Urothelium cell line (cell line): ENCODE measurements at places on chromosomes 4 and X.

DNA sequence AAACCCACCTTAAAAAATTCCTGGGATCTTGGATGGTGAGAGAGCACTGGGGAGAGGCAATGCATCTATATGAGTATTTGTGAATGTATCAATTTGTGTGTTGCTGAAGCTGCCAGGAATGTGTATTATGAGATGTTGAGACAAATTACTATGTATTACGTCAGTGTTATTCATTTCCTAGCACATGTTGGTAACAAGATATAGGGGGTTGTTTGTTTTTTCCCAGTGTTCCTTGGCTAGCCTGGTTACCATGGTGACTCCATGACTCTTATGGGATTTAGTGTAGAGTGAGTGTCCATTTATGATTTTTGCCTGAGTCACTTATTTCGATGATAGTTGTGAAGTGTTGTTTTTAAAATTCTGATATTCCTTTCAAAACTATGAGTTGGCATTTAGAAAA, 65.6 kb downstream of the RAB40A start:
- DNase-seq: no peak

- DNase-seq: no peak
These were observed 119.3 kb downstream of the AFF1 start for GRCh38 chr4:87053802-87054767.

- DNase-seq: no peak
These were observed 162.0 kb upstream of the GATB start for GRCh38 chr4:151922811-151923210.

- DNase-seq: no peak
These were observed 22.5 kb downstream of the C4orf46 start for GRCh38 chr4:158649111-158649680.

DNA sequence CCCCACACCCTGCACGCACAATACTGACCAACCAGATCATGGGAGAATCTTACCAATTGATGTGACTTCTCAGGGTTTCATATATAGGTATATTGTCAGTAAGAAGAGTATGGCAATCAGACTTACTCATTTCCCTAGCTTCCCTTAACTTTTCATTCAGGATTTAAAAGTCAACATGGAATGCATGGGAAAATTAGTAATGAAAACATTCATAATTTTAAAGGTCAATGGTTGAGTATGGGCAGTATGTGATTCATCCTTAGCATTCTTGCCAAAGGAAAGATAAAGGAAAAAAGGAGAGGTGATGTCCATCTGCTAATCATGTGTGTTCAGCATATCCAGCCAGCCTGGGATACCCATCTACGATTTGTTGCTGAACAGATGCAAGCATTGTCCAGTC, 4.0 kb downstream of the DIPK2B start:
- DNase-seq: no peak

- no peak for DNase-seq
These were observed 5.5 kb upstream of the SYP start for GRCh38 chrX:49205443-49205842.

- no peak for DNase-seq
These were observed 232.8 kb downstream of the PDGFC start for GRCh38 chr4:156738766-156739165.

DNA sequence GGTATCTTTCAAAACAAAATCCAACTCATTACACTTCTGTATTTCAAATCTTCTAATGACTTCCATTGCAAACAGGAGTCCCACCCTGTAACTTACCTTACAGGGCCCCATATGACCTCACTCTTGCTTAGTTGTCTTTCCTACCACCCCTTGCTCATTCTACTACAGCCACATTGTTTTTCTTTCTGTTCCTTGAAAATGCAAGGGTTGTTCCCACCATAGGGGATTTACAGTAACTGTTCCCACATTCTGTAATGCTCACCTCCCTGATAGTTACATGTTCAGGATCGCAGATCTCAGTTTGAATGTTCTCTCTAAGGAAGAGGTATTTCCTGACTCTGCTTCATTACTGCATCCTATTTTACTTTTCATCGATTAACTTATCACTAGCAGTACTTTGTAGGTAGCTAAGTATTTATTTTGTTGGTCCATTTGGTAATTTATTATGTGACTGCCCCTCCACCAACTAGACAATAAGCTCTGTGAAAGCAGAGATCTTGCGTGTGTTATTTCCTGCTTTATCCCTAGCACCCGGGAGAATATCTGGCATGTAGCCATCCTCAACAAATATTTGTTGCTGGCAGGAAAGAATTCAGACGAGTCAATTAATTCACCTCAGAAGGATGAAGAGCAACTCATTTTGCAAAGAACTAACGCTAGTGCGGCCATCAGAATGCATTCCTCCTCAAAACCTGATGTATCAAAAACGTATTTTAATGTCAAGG, 21.4 kb downstream of the MAOB start:
- peak; percentile 46 for DNase-seq

DNA sequence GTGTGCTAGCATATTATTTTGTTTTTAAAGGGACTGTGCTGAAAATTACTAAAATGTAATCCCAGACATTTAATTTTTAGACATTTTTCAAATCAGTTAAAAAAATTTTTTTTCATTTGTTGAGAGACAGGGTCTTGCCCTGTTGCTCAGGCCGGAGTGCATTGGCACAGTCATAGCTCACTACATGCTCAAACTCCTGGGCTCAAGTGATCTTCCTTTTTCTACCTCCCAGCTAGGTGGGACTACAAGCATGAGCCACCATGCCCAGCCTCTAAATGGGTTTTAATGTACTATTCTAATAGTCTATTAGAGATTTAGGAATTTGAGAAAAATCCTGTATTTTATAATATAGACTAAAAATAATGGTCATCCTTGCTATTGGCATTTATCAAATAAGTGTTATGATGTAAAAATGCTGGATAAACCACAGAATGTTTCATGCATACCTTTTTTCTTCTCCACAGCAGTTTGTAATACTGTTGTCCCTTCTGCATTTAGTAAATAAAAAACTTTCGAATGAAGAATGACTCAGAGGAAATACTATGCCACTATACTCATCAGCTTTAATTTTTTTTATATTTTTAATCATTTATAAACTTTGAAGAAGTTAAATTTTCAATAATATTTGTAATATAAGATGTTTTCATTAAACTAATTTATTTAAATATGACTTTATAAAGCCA, 29.9 kb downstream of the CPEB2 start:
- no peak for DNase-seq

GRCh38 chr4:165560941-165561340, 182.1 kb downstream of the CPE start:
- DNase-seq: no peak

- DNase-seq: no peak
These were observed 3.1 kb upstream of the TDO2 start for GRCh38 chr4:155900381-155900780.

GRCh38 chr4:174369985-174370384, 86.3 kb downstream of the CEP44 start:
- no peak for DNase-seq

GRCh38 chrX:79364306-79364705, 2.8 kb downstream of the ITM2A start:
- no peak for DNase-seq

GRCh38 chrX:38112566-38112965, 106.2 kb downstream of the SYTL5 start:
- DNase-seq: no peak

GRCh38 chr4:5218376-5219069, 167.2 kb downstream of the STK32B start:
- DNase-seq: no peak

- DNase-seq: no peak
These were observed 20.0 kb downstream of the ZNF330 start for GRCh38 chr4:141240671-141241070.

DNA sequence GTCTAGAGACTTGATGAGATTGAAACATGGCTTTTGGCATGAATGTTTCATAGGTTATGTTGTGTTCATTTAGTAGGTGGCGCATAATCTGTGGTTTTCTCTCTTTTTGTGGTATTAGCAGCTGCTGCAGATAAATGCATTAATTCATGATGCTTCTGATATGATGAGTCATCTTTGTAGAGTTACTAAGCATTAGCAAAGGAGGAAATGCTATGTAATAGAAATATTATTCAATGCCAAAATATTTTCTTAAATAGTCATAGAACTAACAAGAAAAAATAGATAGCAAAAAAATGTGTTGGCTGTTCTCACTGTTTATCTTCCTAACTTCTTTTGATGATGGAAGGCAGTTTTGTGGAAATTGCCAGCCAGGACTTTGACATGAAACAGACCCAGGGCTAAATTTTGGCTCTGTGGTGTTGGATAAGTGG, 3.6 kb downstream of the ZXDB start:
- no peak for DNase-seq

- DNase-seq: no peak
These were observed 141.0 kb downstream of the PJA1 start for GRCh38 chrX:69024161-69024736.

- DNase-seq: no peak
These were observed 96.4 kb downstream of the ANAPC10 start for GRCh38 chr4:145001635-145002034.

DNA sequence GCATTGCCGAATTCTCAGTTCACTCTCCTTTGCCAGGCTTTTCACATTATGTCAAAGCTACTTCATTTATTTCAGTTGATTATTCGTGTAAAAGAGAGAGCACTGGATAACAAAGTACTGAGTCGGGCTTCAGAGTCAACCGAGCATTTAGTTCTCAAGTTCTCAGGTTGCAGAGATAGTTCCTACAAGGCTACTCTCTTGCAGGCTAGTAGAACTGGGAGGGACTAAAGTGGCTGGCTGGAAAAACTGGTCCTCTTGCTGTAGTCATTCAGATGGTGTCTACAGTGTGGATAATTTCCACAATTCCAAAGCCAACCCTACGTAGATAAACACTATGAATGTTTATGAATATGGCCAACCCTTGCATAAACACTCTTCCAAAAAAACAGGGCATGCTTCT, 4.6 kb upstream of the CCNG2 start:
- no peak for DNase-seq

DNA sequence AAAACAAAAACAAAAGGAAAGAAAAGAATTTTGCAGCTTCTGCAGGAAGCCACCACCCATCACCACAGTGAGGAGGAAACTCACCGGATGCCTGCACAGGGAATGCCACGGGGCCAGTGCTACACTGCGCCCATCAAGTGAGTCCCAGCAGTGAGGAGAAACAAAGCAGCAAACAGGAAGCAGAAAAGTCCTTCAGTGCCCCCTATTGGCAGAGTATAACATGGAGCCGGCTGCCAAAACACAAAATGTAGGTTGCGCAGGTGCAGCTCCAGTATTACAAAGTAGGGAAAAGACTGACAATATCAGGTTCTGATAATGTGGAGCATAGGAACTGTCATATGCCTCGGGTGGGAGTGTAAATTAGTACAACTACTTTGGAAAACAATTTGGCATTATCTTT, 23.3 kb upstream of the SCML2 start:
- no peak for DNase-seq

- no peak for DNase-seq
These were observed 184.6 kb upstream of the KIT start for GRCh38 chr4:54473077-54473545.

DNA sequence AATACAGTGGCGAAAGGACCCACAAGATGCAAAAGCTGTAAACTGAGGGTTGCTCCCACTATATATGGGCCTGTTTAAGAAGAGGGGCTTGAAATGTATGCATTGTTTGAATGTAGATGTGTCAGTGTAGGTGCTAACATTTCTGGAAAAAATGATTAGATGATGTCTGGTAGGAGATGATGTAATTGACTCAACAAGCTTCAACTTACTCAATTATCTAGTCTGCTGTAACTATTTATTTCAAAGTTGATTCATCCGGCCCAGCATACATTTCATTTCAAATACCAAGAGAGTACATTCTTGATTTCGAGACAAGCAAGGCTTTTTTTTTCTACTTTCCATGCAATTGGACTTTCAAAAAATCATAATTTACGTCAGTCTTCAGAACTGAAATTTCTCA, 9.3 kb upstream of the ENAM start:
- DNase-seq: no peak

DNA sequence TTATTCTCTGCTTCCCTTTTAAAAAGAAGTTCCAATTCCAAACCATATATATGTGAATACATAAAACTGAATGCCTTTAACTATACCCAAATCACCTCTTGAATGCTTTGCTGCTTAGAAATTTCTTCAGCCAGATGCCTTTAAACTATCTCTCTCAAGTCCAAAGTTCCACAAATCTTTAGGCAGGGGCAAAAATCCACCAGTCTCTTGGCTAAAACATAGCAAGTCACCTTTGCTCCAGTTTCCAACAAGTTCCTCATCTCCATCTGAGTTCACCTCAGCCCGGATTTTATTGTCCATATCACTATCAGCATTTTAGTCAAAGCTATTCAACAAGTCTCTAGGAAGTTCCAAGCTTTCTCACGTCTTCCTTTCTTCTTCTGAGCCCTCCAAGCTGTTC, 49.8 kb downstream of the SULT1B1 start:
- DNase-seq: no peak

DNA sequence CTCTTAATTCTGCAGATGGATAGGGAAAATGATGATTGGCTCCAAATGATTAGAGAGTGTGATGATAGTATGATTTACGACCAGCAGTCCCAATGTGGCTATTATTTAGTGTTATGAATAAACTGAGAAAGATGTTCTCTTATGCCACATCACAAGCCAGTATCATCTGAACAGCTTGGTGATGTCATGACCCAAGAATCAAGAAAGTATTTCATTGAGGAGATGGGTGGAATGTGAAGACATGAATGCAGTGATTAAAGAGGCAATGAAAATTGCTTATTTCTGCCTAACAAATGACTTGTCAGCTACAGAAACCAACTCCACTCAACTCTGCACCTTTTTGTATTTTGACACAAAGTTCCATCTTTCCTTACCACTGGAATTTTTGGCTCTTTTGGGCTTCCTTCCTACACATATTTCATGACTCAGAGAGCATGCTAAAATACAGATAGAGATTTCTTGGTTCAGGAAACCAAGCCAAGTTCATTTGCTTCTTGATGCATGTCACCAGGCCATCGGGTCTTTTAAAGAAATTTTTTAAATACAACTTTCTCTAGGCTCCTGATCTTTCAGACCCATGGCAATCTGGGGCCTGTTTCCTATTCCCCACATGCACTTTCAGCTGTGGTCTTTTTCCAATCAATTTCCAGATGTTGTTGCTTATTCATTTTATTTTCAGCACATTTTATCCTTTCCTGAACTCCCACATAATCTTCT, 174.2 kb downstream of the HHIP start:
- peak; percentile 5 for DNase-seq

DNA sequence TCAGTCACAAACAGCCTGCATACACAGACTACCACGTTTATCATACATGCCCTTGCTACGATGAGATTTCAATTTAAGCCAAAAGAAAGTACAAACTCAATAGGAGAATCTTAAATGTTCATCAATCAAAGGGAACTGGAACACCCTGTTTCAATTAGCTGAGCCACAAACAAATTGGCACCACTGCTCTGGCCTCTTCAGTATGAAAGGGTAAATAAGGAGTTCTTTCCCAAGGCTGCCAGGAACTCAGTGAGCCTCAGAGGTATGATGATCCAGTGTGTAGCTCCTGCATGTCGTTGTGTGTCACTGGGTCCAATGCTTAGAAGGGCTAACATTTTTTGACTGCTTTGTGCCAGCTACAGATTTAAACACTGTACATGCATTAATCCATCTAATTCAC, 5.4 kb downstream of the RNF150 start:
- no peak for DNase-seq
